ENCODE measurements at places on chromosomes 1 and 21. TPM values are rescaled to one million over a fixed set of nuclear protein-coding genes. Genes with fewer than 3 reads are reported as not detected.

Gene COL11A1
- 0.07 TPM for total RNA-seq

Gene CSF3R
- not detected for total RNA-seq

Gene MEF2D
- total RNA-seq: 4.8 TPM

Gene NSUN4
- total RNA-seq: 27.1 TPM

Gene IFI44L
- total RNA-seq: 2.7 TPM

Gene FCRL5
- not detected for total RNA-seq

Gene CASQ2
- 0.07 TPM for total RNA-seq

Data from nasal cavity respiratory epithelium epithelial cell of viscerocranial mucosa (primary cell).